Endothelial cell of umbilical vein (primary cell): ENCODE measurements at places on chromosomes 3 and 15.
A peak's percentile ranks its signal among the peaks of the same experiment; 100 is the strongest.

DNA sequence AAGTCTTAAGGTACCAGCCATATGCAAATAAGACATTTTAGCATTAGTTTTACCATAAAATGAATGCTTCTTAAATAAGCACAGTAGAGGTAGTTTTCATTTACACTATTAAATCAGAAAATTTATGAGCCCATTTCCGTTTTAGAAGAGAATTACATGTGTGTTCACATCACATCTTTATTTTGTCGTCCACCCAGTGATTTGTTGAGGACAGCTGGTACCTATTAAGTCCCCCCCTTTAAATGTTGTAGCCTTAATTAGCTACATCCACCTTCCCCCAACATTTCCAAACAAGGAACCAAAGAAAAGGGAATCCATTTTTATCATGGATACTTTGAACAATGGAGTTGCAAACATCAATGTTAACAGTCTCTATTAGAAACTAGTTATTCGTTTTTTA lies 6.8 kb downstream of the IL17RD start:
- DNase-seq, result no peak

DNA sequence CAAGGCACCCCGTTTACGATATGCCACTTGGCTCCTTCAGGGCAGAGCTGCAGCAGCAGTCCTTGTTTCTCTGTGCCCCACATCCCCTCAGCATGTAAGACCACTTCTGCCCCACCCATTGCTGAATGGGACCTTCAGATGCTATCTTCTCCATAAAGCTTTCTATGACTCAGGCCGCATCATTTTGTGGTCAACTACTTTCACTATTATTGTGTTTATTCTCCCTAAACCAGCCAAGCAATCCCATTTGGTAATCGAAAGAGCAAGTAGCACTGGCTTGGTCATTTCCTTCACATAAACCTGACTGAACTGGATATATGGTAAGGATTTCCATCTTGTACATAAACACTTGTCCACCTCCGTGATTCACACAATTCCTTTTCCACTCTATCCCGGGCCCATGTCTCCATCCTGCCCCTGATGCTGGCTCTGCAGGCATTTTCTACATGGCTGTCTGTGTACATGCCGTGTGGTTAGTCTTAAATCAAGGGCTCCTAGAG lies 25.7 kb downstream of the LIPC start:
- no peak for DNase-seq

DNA sequence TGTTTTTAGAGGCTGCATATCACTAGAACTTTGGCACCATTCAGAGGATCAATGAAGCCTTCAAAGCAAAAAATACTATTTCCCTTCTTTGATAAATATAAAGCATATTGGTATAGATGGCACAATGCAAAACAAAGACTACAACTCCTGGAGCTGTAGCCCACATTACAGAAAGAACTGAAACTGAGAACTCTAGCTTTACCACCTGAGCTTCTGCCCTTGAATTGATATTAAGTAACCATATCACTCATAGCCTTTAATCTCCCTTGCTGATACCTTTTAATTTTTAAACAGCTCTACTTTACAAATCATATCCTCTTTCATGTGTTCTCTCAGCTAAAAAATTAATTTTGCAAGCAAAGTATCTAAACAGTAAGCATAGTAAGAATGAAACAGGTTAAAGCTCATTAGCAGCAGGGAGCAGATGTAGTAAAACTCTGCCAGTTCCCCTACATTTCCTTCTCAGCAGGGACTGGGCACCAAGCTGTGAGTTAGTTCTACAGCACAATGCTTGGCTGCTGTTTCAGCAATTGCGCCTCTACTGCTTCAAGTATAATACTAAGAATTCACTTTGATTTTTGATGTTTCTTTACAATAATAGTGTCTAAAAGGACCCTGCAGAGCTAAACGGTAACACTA lies 97.9 kb upstream of the NANOGP8 start:
- no peak for DNase-seq

GRCh38 chr3:29335438-29335837 lies 54.6 kb downstream of the RBMS3 start:
- peak; percentile 92 for DNase-seq
